ENCODE measurements at places on chromosomes 4 and X. TPM values are rescaled to one million over a fixed set of nuclear protein-coding genes. Genes with fewer than 3 reads are reported as not detected.

The EGFL6 gene
- total RNA-seq = 4.2 TPM

The IL1RAPL2 gene
- total RNA-seq = 0.09 TPM

The ARMCX5 gene
- total RNA-seq = 16.6 TPM

The ADH1A gene
- 19.3 TPM for total RNA-seq

The PDCL2 gene
- not detected for total RNA-seq

The PCDH7 gene
- 0.69 TPM for total RNA-seq

The GABRE gene
- total RNA-seq = 306 TPM

The LANCL3 gene
- total RNA-seq = 0.72 TPM

The DAPP1 gene
- 3.3 TPM for total RNA-seq

The TEX11 gene
- total RNA-seq = not detected

The TMEM128 gene
- 14.3 TPM for total RNA-seq

The TEX13C gene
- total RNA-seq = not detected

The SLITRK4 gene
- total RNA-seq = 2.8 TPM

The RBM47 gene
- total RNA-seq = 51.0 TPM

The RAB41 gene
- not detected for total RNA-seq

The SHISA3 gene
- 2.3 TPM for total RNA-seq

The PAGE1 gene
- not detected for total RNA-seq

The CENPI gene
- total RNA-seq = 1.6 TPM

The ADH7 gene
- total RNA-seq = not detected

The ERAS gene
- not detected for total RNA-seq

The FAM120C gene
- total RNA-seq = 9.7 TPM

The RTL5 gene
- total RNA-seq = 4.6 TPM

The ANK2 gene
- total RNA-seq = 81.8 TPM

The FGD1 gene
- 2.1 TPM for total RNA-seq

The DIPK2B gene
- 50.3 TPM for total RNA-seq

The CYLC1 gene
- total RNA-seq = not detected

The PWWP3B gene
- 32.3 TPM for total RNA-seq

The YY2 gene
- total RNA-seq = 2.3 TPM

The ADAM29 gene
- total RNA-seq = not detected

The DUSP21 gene
- total RNA-seq = not detected

The NCAPG gene
- 0.46 TPM for total RNA-seq

The RAI2 gene
- total RNA-seq = 15.5 TPM

The POU4F2 gene
- total RNA-seq = not detected

The FAT1 gene
- 90.8 TPM for total RNA-seq

The AASDH gene
- 8.0 TPM for total RNA-seq

The C4orf36 gene
- not detected for total RNA-seq

The CORIN gene
- not detected for total RNA-seq

The PDGFRA gene
- total RNA-seq = 272 TPM

The LRCH2 gene
- total RNA-seq = 10.6 TPM

The CT45A1 gene
- not detected for total RNA-seq

The VSIG4 gene
- total RNA-seq = 269 TPM

The ARMCX1 gene
- 13.7 TPM for total RNA-seq

The CDKL2 gene
- total RNA-seq = not detected

The GLRA2 gene
- total RNA-seq = not detected

The EDA2R gene
- 1.0 TPM for total RNA-seq

The ASB9 gene
- 4.0 TPM for total RNA-seq

The MRFAP1L1 gene
- 56.3 TPM for total RNA-seq

The FSTL5 gene
- not detected for total RNA-seq

The CDK16 gene
- 120 TPM for total RNA-seq

The ZDHHC15 gene
- total RNA-seq = 1.1 TPM
